ENCODE measurements at places on chromosomes 1 and 21.
A peak's percentile ranks its signal among the peaks of the same experiment; 100 is the strongest.

DNA sequence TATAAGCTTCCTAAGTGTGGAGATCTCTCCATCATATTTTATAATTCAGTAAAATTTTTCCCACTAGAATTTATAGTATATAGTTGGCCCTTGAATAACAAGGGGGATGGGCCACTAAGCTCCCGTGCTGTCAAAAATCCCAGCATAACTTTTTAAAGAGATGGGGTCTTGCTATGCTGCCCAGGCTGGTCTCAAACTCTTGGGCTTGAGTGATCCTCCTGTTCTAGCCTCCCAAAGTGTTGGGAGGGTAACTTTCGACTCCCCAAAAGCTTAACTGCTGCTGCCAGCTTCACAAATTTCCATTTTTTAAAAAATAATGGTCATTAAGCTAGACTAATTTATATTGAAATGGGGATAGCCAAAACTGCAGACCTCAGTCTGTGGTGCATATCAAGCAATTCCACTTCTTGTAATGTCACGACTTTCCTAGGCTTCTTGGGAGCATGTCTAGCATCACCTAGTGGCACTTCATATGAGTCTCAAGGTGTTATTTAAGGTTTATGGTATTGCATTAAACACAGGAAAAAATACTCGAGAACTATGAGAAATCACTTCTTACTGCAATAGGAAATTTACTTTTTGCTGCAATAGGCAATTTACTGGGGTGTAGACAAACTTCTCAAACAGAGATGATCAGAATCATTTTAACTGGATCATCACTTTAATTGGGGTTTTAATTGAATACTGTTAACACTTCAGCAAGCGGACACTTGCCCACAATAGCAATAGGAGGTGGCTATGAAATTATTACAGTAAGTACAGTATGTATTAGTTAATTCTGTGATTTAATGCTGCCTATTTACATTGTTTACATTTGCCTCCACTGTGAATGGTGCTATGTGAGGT is 19.3 kb upstream of the ACTA1 start:
- DNase-seq: no peak

DNA sequence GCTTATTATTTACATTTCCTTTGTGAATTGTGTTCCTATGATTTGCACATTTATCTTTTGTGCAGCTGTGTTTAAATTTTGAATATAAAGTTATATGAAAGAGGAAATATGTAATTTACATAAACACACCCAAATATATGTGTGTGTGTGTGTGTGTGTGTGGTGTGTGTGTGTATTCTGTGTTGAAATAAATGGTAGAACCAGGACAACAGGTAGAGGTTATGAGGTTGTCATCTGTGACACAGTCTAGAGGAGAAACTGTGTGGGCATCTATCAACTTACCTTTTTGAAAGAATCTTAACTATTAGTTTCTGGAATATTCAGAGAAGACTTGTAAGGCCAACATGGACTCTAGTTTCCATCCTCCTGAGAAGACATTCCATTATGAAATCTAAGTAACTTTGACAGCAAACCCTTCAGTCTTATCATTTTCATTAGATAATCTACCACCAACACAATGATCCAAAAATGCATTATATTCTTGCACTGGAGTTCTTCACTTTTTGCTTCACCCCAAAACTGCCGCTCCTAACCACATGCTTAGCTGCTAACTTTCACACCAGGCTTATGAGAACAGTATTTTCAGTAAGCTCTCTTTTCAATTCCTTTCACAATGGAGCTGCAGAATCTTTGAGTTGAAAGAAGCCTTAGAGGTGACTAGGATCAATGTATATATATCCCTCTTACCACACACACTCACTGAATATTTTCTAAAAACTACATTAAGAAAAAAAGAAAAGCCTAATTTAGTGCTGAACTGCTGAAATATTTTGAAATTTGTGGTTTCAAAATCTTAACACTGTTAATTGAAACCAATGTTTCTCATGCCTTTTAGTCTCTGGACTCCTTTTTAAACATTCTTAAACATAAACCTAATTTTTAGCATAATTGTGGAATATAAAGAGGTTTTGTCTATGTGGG is 21.8 kb downstream of the PTPRC start:
- no peak for DNase-seq

- DNase-seq: no peak
These were observed 285.4 kb downstream of the SMYD3 start for GRCh38 chr1:246221485-246222255.

DNA sequence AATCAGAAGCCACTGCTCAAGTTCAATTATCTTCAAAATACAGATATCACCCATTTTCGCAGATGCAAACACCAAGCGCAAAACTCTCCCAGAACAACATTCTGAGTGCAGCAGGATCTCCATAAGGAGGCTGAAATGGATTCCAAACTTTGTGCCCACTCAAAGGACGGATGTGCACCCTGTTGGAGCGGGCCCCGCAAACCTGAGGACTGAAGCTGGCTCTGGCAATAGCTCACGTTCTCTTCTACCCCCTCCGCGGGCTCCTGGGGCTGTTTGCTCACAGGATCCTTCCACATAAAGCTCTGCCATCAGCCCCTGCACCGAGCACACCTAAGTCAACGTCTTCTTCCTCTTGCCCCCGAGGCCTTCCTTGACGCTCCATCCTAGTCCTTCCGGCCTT is 11.7 kb upstream of the RCSD1 start:
- no peak for DNase-seq

DNA sequence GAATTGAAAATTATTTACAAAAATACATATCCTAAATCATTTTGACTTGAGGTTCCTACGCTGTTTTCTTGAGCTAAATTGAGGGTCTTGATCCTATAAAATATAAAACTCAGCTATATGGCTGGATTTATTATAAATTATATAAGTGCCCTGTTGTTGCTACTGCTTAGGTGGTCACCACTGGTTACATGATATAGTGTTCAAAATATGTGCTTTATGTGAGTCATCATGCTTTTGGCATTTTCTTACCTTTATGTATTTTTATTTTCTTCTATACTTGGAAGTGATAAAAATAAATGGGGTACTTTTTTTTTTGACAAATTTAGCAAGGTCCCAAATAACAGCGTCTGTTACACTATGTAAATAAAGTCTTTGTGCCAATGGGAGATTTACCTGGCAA is 31.1 kb upstream of the PTPRC start:
- no peak for DNase-seq

DNA sequence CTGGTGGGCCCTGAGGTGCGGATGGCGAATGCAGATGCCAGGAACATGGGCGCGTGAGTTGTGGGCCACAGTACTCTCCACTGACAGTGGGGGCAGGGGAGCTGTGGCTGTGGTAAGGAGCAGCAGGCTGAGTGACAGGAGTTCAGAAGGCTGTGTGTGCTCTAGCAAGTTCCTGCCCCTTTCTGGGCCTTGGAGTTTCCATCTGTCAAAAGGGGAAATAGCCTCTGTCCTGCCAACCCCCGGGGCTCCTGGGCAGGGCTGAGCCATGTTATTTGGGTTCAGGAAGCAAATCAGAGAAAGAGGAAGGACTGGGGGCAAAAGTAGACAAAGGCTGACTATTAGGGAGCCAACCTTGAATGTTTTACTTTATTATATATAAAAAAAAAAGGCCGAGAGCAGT is 19.5 kb upstream of the MFN2 start:
- no peak for DNase-seq

DNA sequence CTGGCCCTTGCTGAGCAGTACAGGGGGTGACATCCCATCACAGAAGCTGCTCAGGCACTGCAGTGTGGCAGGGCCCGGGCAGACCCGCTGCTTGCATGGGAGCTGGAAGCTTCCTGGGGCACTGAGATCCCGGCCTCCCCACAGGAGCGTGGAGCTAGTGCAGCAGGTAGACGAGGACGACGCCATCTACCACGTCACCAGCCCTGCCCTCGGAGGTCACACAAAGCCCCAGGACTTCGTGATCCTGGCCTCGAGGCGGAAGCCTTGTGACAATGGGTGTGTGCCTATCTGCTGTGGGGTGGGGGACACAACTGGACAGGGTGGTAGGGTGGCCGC is 16.4 kb downstream of the FAM151A start:
- DNase-seq: no peak

- no peak for DNase-seq
These were observed 5.8 kb upstream of the AJAP1 start for GRCh38 chr1:4648657-4649056.

DNA sequence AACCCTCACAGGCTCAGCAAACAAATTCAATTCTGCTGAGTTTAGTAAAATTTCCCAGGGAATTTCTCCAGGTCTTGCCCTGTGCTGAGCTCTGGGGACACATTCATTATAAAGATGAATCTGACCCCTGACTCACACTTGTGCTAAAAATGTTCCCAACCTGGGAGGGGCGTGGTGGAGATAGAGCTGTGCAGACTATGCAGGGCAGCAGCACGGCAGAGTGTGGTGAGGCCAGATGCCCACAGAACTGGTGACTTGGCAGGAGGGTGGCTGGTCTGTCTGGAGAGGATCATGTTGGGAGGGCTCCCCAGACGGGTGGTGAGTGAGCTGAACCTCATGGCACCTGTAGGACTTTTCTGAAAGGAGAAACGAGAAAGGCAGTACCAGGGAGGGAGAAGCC is 31.6 kb downstream of the FAAH start:
- no peak for DNase-seq

DNA sequence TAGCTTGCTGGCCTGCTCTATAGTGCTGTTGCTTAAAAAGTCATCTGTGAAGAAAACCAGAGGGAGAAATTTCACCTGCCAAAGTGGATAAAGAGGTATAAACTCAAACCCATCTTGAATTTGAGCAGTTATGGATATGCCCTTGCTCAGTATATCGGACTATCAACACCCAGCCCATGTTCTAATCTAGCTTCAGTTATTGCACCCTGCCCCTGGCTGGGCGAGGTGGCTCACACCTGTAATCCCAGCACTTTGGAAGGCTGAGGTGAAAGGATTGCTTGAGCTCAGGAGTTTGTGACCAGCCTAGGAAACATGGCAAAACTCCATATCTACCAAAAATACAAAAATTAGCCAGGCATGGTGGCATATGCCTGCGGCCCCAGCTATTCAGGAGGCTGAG is 13.3 kb downstream of the LIX1L start:
- DNase-seq: no peak

DNA sequence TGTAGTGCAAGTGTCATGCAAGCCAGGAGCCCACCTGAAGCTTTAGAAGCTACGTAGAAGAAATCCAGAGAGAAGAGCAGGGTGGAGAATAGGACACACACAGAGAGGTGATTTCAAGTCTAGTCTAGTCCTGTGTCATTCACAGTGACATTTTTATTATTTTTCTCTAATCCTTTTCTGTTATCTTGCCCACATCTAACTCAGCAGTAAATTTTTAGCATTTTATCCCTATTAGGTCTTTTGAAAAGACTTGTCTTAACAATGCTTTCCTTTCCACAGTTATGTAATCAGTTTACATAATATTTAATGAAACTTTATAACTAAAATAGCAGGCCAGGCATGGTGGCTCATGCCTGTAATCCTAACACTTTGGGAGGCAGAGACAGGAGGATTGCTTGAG is 198.6 kb downstream of the ADGRL2 start:
- DNase-seq: no peak

DNA sequence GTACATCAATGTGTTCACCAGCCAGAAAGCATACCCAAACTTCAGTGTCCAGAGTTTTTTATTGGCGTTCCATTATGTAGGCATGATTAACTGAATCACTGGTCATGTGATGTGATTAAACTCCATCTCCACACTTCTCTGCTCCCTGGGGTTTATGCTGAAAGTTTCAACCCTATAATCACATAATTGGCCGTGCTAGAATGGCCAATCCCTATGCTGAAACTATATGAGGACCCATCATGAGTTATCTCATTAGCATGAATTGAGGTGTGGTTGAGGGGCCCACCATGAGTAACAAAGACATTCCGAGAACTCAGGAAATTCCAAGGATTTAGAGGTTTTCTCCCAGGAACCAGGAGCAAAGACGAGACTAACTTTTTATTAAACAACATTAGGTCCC is 31.8 kb upstream of the FBXO28 start:
- DNase-seq: no peak

GRCh38 chr1:26890467-26890796 is 349 bp upstream of the GPN2 start:
- DNase-seq: no peak

DNA sequence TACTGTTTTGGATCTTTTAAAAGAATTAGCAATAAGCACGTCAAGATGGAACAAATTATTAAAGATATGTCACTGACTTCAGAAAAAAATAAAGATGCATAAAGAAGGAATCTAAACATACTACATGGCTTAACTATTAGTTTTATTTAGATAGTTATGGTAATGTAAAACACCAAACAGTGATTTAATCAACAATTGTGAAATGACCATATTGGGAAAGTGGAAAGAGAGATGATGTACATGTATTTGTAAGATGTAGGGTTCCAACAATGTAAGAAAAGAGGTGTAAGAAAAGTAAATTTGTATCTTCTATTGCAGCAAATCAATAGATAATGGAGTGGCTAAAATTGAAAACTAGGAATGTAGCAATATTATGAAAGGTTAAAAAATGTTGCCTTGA is 6.4 kb upstream of the AIM2 start:
- no peak for DNase-seq

DNA sequence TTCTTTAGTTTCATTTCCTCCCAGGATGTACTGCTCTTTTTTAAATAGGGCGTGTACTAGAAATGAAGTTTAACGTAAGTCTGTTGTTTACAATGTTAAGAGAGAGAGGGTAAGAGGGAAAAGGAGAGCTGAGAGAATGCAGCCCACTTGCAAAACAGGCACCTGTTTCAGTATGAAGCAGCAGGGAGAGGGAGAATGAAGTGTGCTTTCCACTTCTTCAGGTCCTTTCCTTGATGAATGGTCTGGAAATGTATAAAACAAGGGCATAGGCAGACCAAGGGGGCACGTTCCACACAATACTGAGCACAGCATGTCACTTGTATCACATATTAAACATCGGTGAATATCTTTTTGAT is 2.0 kb downstream of the KCNA3 start:
- DNase-seq: peak; percentile 22

GRCh38 chr1:111855260-111855659 is 99.6 kb downstream of the DDX20 start:
- no peak for DNase-seq

GRCh38 chr1:24751833-24752232 is 6.6 kb downstream of the CLIC4 start:
- no peak for DNase-seq

DNA sequence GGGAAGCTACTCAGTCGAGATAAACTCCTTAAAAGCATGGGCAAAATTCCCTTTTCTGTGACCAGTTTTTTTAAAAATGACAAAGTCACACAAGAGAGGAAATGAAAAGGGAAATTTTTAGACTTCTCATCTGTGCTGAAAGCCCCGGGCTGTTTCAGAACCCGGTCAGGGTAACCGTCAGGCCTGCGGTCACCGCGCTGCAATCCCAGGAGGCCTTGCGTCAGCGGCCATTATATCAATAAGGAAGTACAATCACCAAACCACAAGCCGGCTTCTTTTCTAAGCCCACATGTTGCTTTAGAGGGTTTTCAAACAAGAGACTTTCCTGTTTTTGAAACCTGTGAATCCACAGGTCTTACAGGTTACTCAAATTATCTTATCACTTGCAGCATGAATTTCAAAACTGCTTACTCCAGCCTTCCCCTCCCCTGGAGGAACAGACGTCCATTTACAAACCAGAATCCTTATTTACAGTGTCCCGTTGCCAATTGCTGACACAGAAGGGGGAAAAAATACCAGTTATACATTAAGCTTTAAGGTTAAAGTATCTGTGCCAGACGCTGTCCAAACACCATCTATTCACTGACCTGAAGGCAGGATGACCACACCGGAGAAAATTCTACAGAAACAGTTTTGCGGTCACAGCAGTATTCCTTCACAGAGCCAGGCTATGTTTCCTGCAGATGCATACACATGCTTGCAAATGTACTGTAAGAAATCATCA is 165.3 kb downstream of the TOMM20 start:
- peak; percentile 93 for DNase-seq

Data from stimulated activated CD4-positive, alpha-beta T cell treated with anti-CD3 and anti-CD28 coated beads, Interleukin-1b, Interleukin-23, amount 100 ng/mL, for 48 hours (primary cell).